ENCODE measurements at places on chromosomes 7 and 10.
A peak's percentile ranks its signal among the peaks of the same experiment; 100 is the strongest.

DNA sequence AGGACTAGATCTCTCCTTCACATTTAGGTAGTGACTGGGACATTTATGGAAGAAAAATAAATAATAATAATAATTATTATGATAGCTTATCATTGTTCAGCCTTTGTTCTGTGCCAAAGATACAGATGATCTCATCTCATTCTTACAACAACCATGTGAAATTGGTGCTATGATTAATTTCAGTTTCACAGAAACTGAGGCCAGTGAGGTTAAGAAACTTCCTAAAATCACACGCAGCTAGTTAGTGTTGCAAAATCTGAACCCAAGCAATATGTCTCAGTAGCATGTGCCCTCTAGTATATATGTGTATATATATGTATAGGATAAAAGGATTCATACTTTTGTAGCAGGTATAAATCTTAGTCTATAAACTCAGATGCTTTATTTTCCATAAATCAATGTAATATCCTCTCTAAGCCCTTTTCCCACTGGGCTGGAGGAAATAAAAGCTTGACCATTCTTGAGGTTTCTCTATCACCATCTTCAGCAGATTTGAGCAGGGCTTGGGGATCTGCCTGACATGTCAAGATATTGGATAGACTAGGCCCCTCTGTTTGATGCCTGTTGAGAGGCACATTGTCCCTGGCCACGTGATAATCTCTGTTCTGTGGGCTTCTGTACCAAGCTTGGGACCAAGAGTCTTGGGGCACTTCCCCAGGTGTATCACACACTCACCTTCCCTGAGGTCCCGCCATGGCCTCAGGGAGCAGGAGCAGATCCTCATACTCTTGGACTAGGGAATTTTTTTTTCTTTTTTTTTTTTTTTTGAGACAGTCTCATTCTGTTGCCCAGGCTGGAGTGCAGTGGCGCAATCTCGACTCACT is 172.6 kb upstream of the NRP1 start:
- DNase-seq = no peak

GRCh38 chr10:88194041-88194887 is 330.8 kb downstream of the PTEN start:
- DNase-seq = peak; percentile 73

GRCh38 chr7:123498601-123499000 is 35.8 kb downstream of the IQUB start:
- no peak for DNase-seq

GRCh38 chr7:151415375-151416105 is 5.7 kb upstream of the WDR86 start:
- no peak for DNase-seq

GRCh38 chr7:17855202-17855601 is 85.1 kb downstream of the SNX13 start:
- no peak for DNase-seq

GRCh38 chr10:122249303-122249850 is 21.7 kb upstream of the BTBD16 start:
- no peak for DNase-seq

DNA sequence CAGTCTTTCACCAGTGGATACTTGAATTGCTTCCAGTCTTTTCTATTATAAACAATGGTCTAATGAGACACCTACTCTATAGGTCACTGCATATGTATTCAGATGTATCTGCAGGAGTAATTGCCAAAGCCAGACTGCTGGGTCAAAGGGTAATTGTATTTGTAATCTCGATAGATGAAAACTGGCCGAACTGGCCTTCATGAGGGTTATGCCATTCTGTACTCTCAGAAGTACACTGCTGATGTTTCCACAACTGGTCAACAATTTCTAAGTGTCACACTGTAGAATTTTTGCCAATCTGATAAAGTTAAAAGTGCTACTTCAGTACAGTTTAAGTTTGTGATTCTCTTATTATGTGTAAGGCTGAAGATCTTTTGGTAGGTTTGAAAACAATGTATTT is 64.6 kb downstream of the JAZF1 start:
- DNase-seq = no peak

DNA sequence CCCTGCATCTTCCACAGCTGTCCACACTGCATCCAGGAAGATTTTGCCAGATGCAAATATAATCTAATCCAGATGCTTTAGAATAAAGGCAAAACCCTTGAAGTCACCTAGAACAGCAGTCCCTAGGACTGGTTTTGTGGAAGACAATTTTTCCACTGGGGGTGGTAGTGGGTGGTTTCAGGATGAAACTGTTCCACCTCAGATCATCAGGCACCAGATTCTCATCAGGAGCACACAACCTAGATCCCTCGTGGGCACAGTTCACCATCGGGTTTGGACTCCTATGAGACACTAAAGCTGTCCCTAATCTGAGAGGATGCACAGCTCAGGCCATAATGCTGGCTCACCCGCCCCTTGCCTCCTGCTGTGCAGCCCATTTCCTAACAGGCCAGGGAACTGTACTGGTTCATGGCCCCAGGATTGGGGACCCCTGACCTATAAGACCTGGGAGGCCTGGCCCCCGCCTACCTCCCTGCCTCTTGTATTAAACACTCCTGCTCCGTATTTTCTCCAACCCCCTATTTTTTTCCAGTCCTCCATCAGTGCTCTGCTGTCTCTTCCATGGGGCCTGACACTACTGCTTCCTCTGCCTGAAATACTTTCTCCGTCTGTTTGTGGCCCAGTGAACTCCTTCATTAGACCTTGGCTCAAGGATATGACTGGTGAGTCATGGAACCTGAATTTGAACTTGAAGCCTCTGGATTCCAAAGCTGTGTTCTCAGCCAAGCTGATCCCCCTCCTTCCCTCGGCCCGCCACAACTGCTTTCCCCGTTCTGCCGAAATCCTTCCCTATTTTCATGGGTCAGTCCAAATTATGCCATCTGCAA is 79.9 kb upstream of the RHEB start:
- DNase-seq = no peak

GRCh38 chr10:103769176-103769575 is 86.2 kb downstream of the SH3PXD2A start:
- no peak for DNase-seq

GRCh38 chr7:115980159-115980558 is 50.4 kb downstream of the TFEC start:
- no peak for DNase-seq

DNA sequence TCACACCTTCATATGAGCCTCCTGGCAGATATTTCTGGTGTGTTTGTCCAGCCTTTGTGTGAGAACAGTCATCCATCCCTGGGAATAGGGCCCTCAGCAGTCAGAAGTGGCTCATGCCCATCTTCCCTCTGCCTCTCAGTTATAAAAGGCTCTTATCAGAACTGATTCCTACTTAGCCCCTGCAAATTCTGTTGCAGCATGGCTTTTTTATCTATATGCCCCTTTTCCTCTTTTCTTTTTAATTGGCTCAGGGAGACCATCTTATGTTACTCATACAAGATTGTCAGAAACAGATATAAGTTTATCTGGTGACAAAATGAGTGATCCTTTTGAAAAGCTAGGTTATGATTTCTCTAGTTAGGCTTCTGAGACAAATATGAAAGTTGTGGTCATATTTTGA is 194.1 kb downstream of the CREB5 start:
- no peak for DNase-seq

DNA sequence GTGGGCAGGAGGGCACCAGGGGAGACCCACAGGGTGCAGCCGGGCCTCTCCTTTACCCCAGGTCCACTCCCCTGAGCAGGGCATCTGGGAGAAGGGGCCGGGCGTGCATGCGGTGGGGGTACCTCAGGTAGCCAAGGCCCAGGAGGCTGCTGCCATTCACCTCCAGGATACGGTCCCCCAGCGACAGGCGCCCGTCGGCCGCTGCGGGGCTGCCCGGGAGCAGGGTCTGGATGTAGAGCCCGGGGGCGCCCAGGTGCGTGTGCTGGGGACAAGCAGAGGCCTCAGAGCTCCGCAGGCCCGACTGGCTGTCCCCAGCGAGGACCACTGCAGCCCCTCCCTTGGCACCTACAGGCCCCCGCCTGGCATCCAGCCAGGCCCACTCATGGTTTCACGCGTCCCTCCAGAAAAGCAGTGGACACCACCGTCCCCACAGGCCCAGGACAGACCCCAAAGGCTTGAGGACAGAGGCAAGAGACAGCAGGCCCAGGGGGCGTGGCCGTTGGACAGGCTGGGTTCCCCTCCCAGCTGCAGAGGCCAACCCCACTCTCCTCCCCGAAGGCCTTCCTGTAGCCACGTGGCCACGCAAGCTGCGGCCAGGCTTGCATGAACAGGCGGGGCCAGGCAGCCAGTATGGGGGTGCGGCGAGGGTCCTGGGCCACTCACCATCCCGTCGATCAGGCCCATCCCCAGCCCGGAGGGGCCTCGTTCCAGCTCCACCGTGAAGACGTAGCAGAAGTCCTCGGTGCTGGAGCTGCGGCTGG is 24.3 kb downstream of the AP5Z1 start:
- no peak for DNase-seq

DNA sequence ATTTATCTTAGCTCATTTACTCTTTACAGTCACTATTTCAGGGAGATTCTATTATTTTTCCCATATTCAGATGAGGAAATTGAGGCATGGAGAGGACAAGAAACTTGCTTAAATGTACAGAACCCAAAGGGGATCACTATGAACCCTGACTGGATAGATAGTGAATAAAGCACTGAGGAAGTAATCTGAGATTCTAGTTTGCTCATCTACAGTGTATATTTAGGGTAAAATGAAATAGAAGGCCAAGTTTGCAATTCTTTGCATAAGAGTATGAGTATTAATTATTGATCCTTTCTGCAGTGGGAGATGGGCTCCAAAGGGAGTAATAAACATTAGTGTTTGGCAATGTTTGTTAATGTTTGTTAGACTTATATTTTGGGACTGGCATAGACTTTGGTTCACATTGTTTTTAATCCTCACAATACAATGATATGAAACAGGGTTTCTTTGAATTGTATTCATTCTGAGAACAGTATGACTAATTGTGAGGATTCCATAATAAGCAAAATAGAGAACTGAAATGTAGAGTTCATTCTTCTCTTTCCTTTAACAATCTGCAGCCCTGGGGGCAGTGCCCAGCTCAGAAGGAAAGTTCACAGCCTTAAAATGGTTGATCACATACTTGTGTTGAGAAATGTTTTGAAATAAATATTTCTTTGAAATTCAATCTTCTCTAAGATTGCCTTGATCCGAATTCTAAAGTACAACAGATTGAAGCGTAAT is 131.0 kb upstream of the ZNF804B start:
- no peak for DNase-seq

DNA sequence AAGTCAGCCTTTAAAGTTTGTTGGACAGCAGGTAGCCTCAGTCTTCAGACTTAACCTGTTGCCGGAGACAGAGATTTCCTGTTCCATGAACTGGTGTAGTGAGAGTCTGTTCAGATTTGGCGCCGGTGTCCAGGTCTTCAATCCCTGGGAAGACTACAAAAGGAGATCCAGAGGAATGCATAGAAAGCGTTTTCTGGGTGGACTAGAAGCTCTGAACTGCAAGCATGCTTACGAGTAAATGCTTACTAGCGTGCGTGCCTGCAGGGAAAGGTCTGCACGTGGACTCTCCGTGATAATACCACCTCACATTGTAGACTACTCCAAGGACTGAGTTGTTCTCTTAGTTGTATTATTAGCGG is 878 bp downstream of the GLRX3 start:
- DNase-seq = no peak

- no peak for DNase-seq
Measured at GRCh38 chr7:6496842-6497636, 49.3 kb upstream of the DAGLB start.

- no peak for DNase-seq
Measured at GRCh38 chr10:33335801-33336581, 1.5 kb upstream of the NRP1 start.

- DNase-seq = no peak
Measured at GRCh38 chr7:106018566-106019469, 55.8 kb downstream of the CDHR3 start.

DNA sequence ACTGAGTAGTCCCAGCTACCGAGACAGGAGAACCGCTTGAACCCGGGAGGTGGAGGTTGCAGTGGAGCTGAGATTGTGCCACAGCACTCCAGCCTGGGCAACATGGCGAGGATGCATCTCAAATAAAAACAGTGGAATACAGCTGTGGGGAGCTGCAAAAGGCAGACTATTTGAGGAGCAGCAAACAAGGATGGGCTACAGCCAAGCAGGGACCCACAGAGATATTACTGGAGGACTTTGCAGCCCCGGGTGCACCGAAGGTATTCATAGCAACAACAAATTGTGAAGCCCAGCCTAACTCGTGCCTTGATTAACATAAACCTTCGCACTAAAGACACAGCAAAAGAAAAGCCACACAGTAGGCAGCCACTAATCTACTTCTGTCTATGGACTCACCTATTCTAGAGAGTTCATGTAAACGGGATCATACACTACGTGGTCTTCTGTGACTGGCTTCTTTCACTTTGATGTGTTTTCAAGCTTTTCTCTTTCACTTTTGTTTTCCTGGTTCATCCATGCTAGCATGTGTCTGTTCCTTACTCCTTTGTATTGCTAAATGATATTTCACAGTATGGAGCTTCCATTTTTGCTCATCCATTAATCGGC is 34.0 kb downstream of the PODXL start:
- DNase-seq = no peak

- no peak for DNase-seq
Measured at GRCh38 chr10:58514111-58514770, 1.6 kb downstream of the BICC1 start.

GRCh38 chr10:4121502-4122380 is 336.7 kb upstream of the KLF6 start:
- DNase-seq = no peak

DNA sequence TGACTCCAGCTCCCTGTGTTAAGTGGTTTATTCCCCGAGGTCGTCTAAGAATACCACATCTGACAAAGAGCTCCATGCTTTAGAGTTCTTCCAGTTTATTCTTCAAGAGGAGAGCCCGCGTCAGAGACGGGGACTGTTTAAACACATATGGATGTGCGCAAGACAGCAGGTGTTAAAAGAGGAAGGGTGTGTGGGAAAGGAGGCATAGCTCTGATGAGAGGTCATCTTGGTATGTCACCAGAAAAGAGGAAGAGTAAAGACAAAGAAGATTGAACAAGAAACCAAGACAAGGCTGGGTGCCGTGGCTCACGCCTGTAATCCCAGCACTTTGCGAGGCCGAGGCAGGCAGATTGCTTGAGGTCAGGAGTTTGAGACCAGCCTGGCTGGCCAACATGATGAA is 258.7 kb downstream of the CCDC3 start:
- DNase-seq = no peak

- DNase-seq = no peak
Measured at GRCh38 chr10:16367621-16368292, 69.1 kb upstream of the PTER start.

DNA sequence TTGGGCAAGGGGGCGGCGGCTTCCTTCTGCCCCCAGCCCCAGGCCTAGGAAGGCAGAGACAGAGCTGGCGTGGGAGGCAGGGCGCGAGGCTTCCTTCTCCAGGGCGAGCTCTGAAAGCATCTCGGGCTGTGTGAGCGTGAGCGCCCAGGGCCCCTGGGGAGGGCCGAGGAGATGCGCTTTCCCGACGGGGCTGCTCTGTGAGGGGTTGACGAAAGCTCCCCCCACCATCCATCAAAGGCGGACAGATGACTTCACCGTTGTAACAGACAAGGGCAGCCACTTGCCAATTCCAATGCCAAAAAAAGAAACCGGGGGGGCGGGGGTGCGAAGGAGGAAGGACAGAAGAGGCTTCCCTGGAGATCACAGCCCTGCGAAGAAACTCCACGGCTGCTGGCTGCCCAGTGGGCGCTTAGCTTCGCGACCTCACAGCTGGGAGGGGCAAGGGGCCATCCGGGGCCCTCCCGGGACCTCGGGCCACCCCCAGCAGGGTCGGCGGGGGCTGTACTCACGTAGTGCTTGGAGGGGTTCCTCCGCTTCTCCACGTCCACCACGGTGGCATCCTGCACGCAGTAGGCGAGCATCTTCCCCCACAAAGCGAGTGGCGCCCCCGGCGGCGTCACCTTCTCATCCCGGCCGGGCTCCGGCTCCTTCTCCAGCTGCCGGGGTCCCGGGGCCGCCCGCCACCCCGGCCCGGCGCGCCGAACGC is 537 bp downstream of the SH3PXD2A start:
- no peak for DNase-seq
